ENCODE measurements at places on chromosomes 16 and 17.

GRCh38 chr17:74531231-74531761, at the start of gene CD300LB:
CD300LB (minus strand) TSS chr17:74531475; CDS start chr17:74531350, 125 bp downstream.
- DNase-seq, result no peak

GRCh38 chr17:56786989-56787482, 46.7 kb downstream of the C17orf67 start:
- DNase-seq, result peak; percentile 74

- DNase-seq, result peak; percentile 57
Observed at GRCh38 chr17:78716814-78717393, 65.2 kb downstream of the CYTH1 start.

DNA sequence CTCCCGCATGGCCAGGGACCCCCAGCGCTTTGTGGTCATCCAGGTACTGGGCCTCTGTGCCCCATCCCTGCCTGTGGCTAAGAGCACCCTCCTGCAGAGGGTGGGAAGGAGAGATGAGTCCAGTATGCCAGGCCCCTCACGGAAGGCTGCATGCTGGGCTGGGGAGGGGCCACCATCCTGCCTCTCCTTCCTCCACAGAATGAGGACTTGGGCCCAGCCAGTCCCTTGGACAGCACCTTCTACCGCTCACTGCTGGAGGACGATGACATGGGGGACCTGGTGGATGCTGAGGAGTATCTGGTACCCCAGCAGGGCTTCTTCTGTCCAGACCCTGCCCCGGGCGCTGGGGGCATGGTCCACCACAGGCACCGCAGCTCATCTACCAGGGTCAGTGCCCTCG, 3.7 kb downstream of the MIEN1 start:
- no peak for DNase-seq

GRCh38 chr16:75012380-75013081, 13.7 kb downstream of the ZNRF1 start:
- DNase-seq, result no peak

DNA sequence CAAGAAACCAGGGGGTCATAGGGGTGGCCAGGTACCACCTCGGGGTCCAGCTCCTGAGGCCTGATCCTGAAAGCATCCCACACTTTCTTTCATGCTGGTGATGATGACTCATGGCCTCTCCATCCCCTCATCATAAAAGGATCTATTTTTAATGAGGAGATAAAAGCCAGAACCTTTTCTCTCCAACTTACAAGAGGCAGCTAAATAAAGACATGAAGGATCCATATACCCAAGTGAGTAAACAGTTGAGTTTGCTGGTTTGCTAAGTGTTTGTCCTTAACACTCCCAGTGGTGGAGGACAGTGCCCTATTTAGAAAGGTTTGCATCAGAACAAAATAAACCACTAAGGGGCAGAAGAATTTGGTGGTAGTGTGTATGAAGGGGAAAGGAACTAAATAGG, 383.8 kb downstream of the GRIN2A start:
- DNase-seq, result no peak

- no peak for DNase-seq
Observed at GRCh38 chr16:88463411-88463810, 10.3 kb downstream of the ZFPM1 start.

GRCh38 chr16:89798832-89799370, 17.5 kb downstream of the FANCA start:
- DNase-seq, result no peak

DNA sequence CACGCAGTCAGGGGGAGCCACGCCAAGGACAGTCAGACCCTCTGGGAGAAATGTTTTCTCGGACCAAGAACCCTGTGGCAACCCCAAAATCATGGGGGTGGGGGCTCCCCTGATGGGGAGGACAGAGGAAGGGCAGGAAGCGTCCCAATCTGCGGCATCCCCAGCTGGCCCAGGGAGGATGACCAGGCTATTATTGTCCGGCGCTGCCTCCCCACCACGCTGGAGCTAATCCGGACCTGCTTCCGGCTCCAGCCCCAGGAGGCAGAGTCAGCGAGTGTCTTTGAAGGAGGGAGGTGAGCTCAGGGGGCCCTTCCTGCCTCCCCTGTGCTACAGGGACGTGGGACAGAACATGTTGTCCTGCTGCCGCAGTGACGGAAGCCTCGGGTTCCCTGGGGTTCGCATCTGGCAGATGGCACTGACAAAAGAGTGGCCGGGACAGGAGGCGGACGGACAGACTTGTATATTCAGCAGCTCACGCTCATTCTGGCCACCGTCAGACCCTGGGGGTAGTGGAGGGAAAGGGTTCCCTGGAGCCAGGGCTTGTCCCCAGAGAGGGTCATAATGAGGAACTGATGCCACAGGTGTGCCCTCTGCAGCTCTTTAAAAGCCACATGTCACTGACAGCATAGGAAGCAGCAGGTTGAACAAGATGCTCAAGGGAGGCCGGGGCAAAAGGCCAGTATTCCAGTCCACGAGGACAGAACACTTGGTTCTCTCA, 54.3 kb upstream of the CDC42EP4 start:
- no peak for DNase-seq

DNA sequence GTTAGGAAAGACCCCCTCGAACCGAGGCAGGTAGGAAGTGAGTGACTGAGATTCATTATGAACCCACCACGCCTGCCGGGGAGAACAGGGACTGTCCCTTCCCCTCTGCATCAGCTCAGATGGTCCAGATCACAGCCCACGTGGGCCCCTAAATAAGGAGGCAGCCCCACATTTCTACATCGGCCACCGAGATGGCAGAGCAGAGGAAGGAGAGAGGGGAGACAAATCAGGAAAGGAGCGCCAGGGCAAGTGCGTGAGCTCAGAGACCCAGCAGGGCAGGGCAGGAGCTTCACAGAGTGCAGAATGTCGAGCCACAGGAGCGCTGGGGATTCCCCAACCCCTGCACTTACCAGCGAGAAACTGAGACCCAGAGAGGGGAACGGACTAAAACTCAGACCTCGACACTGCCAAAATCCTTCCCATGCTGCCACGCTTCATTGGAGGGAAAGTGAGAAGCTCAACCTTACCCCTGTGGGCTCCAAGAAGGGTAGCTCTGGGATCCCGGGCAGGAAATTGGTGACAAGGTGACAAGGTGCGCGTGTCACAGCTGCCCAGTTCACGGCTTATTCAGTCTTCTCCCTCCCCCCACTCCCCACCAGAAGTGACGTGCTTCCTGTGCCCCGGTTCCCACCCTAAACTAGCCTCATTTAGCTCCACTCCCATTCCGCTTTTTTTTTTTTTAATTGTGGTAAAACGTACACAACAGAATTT, at the start of gene ICAM2:
TSS of gene ICAM2 (minus strand) at position 578 of the 711 bp plus-strand sequence. CDS start 13,942 bp downstream, outside the sequence.
- peak; percentile 89 for DNase-seq

GRCh38 chr17:78908426-78908825, 5.4 kb upstream of the CEP295NL start:
- DNase-seq, result no peak

- DNase-seq, result no peak
Observed at GRCh38 chr16:49660626-49661025, 195.3 kb downstream of the ZNF423 start.

- DNase-seq, result peak; percentile 36
Observed at GRCh38 chr16:2155977-2156848, 631 bp downstream of the TRAF7 start.

DNA sequence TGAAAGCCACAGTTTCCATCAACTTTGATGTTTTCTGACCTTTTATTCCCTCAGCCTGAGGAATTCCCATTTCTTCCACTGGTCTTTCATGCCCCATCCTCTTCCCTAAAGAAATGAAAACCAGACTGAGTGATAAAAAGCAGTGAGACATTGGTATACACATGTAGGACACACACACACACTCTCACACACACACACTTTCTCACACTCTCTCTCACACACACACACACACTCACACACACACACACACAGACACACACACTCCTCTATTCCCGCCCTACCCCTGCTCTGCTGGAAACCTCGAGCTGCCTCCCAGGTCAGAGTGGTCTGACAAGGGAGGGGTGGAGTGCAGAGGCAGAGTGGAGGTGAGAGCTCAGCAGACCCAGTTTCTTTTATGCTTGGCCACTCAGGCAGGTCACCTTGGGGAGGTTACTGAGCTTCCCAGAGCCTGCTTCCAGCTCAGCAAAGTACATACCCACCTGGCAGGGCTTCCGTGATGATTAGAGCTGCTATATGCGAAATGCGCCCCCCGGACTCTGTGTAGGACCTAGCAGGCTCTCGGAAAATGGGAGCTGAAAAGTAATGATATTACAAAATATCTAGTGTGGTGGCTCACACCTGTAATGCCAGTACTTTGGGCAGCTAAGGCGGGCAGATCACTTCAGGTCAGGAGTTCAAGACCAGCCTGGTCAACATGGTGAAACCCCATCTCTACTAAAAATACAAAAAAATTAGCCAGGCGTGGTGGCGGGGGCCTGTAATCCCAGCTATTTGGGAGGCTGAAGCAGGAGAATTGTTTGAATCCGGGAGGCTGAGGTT, 30.7 kb downstream of the CCR7 start:
- DNase-seq, result no peak

DNA sequence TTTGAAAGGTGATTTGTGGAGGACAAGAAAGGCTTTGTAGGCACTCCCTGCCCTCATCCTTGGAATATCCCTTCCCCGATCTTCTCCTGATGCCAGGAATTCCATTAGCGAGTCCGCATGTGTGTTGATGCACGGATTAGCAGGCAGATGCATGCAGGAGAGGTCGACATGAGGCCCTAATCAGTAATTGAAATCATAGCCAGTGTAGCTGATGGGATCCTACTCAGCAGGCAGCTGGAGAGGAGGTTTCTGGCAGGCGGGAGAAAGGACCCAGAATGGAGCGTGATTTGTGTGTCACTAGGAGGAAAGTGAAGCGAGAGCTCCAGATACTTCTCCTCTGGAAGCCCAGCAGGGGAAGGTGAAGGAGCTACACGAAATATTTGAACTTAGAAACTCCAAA, 196.3 kb upstream of the CDH11 start:
- no peak for DNase-seq

- DNase-seq, result peak; percentile 32
Observed at GRCh38 chr16:68469796-68470460, 21.6 kb upstream of the SMPD3 start.

GRCh38 chr16:78463591-78463990, 364.1 kb downstream of the WWOX start:
- no peak for DNase-seq

All from stimulated activated CD4-positive, alpha-beta T cell treated with anti-CD3 and anti-CD28 coated beads, Interleukin-15, amount 100 ng/mL, for 24 hours (primary cell).